ENCODE measurements at places on chromosomes 7 and 10.
A peak's percentile ranks its signal among the peaks of the same experiment; 100 is the strongest.

DNA sequence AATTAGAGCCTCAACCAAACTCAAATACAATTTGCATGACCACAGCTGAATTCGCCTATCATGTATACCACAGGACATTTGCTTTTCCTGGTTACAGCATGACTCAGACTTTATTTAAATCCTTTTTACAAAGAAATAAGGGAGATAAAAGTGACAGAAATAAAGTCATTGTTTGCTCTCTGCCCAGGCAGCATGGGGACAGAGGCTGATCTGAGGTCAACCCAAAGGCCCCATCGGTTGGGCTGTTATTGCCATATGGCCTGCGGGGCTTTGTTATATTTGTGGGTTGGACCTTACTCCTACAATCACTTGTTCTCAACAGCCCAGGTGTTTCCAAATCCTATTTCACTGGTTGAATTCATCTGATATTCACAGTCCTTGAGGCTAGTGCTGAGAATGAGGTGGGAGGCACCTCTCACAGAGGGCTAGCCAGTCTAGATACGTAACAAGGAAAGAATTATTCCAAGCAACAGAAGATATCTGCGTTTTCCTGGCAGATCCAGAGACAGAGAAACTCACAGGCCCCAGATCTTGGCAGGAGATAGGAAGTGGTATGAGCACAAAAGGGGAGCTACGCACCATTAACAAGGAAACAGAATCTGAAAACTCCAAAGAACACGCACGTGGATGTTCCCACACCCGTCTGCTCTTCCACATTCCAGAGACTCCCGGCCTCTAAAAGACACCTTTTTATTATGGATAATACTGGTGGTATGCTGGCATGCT, 117.3 kb downstream of the HIPK2 start:
- no peak for DNase-seq

DNA sequence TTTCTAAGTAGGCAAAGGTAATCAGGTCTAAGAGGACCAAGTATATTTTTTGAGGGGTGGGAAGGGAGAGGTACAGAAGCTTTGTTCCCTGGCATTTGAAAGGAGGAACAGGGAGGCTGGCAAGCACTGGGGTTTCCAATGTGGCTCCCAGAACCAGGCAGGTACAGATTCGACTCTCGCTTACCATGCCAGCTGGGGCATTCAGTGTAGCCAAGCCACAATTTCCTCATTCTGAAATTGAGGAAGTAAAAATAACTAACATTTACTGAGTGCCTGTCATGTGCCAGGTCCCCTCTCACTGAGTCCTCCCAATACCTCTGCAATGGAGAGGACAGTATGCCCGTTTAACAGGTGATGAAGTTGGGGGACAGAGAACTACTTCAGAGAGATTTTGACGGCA, 45.9 kb upstream of the BET1 start:
- no peak for DNase-seq

- peak; percentile 88 for DNase-seq
Observed at GRCh38 chr7:82443547-82444219, at the start of gene CACNA2D1. TSS of gene CACNA2D1 (minus strand) at chr7:82443777.

DNA sequence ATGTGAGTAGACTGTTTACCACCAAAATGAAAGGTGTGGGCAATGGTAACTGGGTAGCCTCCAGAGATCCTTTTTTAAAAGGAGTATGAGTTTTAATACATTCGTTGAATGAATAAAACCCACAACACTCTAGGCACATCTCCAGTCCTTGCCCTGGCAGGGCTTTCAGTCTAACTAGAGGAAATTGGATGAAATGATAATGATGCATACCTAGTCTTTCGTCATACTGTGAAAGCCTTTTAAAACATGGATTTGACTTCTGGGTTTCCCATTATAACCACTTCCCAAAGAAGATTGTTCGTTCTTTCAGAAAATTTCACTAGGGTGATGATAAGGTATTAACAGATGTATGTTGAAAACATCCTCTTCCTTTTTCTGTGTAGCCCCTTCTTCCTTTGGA, 110.8 kb downstream of the REEP3 start:
- DNase-seq, result no peak

DNA sequence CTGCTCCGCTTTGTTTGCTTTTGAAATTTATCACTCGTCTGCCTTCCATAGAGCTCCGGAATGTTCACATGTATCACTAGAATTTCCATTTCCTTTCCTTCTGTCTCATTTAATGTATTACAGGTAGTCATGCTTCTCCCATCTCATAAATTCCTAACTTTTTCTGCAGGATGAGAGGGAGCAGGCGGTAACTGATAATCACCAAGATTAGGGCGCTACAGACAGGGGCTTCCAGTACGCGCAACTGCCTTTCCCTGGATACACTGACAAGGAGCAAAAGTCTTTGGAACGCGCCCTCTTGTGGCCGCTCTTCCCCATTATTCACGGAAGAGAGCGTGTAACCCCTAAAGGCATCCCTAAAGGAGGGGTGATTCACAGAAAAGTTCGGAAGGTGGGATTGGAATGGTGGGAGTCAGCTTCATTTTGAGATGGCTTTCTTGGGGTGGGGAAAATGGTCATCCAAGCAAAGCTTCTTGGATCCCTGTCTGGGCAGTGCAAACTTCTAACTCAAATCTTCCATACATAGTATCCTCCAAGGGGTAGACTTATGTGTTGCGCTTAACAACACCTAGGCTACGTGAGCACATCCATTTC, 6.5 kb downstream of the INHBA start:
- peak; percentile 82 for DNase-seq

DNA sequence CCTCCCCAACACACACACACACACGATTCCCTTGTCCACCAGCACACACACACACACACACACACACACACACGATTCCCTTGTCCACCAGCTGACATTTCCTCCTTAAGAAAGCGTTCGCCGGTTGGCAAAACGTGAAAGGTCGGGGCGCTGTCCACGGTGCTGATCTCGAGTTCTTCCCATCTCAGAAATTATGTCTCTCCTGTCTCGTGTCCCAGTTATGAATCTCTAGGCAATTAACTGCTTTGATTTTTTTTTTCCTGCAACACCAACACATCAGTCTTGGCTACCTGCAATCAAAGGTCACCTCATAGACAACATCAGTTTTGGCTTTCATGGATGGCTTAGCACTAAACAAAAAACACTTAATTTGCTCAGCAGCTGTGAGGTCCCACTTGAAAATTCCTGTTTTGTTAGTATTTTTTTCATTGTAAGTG, 1.9 kb downstream of the INA start:
- peak; percentile 24 for DNase-seq

GRCh38 chr10:107544706-107545520, 380.4 kb upstream of the SORCS1 start:
- DNase-seq, result no peak

GRCh38 chr10:70054902-70055301, 2.3 kb downstream of the MACROH2A2 start:
- no peak for DNase-seq

- no peak for DNase-seq
Observed at GRCh38 chr10:97647556-97647955, 7.1 kb downstream of the PI4K2A start.

- DNase-seq, result no peak
Observed at GRCh38 chr10:12195281-12195602, 449 bp downstream of the NUDT5 start.

- no peak for DNase-seq
Observed at GRCh38 chr10:69567920-69568319, 5.3 kb downstream of the NEUROG3 start.

GRCh38 chr10:69093933-69094332, 6.0 kb downstream of the SRGN start:
- DNase-seq, result no peak

- no peak for DNase-seq
Observed at GRCh38 chr7:70788276-70788675, 343.7 kb upstream of the GALNT17 start.

GRCh38 chr7:149377386-149377785, 83.5 kb downstream of the ZNF777 start:
- DNase-seq, result no peak

- DNase-seq, result peak; percentile 55
Observed at GRCh38 chr7:4650433-4651047, 31.6 kb upstream of the FOXK1 start.

DNA sequence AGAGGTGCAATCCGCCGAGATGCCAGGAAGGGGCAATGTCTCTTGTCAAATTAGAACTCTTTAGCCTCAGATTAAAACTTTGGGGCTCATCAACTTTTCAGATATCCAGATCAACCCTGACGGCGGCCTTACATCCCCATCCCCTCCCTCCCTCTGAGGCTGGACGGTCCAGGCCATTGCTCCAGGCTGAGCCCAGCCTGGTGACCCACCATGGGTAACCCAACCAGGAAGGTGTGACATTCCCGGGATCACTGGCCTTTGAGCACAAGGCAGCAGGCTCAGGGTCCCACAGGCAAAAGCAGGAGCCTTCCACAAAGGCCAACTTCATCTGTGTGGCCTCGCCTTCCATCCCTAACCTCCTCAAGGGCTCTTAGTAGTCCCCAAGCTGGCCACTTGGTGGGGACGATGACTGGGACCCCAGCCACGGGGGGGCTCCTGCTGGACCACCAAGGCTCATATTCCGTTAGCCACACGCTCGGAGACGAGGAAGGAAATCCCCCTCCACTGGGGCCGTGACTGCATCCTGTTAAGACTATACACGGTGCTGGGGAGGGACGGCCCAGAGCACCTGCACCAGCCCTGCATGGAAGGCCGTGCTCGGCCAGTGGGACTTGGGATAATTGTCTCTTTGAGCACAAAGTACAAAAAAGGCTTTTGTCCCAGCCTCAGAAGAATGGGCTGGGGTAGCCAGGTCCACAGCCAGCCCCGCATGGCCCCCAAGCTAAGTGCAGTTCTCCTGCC, 62.8 kb downstream of the ZRANB1 start:
- no peak for DNase-seq

DNA sequence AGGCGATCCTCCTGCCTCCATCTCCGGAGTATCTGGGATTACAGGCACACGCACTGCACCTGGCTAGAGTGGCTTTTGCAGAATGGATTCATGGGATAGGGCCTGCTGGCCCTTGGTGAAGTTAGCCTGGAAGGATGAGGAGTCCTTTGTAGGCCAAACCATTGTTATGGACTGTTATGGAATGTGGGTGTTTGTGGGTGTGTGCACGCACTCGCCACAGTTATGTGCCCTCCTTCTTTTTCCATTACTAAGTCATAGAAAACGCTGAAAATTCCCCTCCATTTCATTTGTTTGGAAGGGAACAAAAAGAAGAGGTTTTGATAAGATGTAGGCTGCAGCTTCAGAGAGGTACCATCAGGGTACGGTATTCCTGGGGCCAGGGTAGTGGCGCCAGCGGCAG, 15.0 kb downstream of the ZNF862 start:
- no peak for DNase-seq

DNA sequence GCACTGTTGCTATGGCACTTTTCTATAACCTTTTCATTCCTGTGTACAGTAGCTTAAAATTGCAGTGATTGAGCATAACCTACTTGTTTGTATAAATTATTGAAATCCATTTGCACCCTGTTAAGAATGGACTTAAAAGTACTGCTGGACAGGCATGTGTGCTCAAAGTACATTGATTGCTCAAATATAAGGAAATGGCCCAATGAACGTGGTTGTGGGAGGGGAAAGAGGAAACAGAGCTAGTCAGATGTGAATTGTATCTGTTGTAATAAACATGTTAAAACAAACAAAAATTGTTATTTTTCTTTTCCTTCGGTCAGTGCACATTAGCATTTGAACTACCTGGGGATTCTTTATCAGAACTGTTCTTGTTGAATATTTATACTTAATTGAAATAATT, 57.1 kb upstream of the BAMBI start:
- no peak for DNase-seq

DNA sequence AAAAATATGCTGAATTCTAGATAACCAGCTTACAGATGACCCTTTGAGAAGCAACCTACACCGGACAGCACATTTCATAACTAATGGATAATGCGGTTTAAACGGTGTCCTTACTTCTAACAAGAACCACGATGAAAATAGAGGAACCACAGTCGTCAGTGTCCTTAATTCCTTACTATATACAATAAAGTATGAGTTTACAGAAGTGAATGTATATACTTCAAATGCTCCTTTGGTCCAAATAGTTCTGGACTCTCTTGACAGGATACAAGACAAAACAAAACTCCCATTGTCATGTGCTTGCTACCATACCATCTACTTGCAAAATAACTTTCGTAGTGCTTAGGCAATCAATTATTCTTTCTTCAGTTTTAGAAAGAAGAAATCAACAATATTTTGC, 2.4 kb downstream of the NAMPT start:
- DNase-seq, result no peak

DNA sequence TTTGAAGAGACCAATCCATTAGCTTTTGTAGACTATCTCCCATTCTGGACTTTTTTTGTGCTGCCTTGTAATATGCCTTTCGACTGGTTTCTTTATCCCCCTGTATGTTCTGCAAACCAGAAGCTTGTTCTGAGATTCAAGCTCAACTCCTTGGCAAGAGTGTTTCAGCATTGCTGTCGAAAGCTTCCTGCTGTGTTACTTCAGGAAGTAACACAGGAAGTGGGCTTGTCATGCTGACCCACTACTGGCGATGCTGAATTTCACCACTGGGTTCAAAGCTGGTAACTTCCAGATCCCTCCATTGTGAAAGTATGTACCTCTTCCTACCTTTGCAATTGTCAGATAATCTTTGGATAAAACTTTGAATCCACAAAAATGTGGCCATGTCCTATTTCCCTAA, 57.9 kb upstream of the INSYN2A start:
- no peak for DNase-seq

DNA sequence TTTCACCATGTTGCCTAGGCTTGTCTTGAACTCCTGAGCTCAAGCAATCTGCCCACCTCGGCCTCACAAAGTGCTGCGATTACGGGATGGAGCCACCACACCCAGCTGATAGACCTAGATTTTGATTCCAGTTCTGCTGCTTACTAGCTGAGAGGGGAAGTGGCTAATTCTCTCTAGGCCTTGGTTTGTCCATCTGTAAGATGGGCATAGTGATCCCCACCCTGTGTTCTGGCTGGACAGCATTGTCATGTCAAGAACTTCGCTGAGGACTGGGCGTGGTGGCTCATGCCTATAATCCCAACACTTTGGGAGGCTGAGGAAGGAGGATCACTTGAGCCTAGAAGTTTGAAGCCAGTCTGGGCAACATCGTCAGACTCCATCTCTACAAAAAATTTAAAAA, 17.4 kb upstream of the CCL24 start:
- no peak for DNase-seq

GRCh38 chr7:124765401-124766352, at the start of gene GPR37:
TSS of gene GPR37 (minus strand) at chr7:124765792. CDS start at chr7:124764976, 816 bp downstream.
- peak; percentile 75 for DNase-seq

GRCh38 chr7:150717814-150718420, 1.5 kb downstream of the GIMAP1 start:
- DNase-seq, result no peak

DNA sequence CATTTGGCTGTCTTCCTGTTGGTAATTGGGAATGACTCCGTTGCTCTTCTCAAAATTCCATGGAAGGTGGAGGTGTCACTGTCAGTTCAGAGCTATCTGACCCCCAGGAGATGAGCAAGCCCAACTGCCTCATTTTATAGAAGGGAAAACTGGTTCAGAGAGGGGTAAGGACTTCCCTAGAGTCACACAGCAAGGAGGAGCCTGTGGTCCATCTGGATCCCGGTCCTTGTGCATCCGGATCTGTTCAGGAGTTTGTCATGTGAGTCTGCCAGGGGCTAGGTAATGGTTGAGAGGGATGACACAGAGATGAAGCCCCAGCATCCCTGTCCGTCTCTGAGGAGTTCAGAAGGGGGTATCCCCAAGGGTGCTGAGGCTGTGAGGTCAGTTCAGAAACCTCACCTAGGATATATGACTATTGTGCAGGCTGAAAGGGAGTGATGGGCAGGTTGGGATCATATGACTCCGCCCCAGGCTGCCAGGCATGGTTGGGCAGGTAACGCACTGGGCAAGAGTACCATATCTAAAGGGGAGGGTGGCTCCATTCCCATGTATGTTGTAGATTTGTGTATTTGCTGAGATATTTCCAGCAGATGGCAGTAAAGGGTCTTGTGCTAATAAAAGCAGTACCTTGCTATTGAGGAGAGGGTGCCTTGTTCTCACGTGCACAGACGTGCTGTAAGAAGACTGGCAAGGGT, 16.0 kb upstream of the SLC29A3 start:
- DNase-seq, result no peak
